Lung (tissue), 17 donors: ENCODE measurements at places on chromosomes 3 and 15.
A peak's percentile ranks its signal among the peaks of the same experiment; 100 is the strongest.

GRCh38 chr15:34813446-34814190 lies 18.3 kb upstream of the ACTC1 start:
- peak; percentile 26 for DNase-seq

- no peak for DNase-seq
Measured at GRCh38 chr3:172159962-172160538, 120.7 kb downstream of the FNDC3B start.

- no peak for DNase-seq
Measured at GRCh38 chr3:160278210-160278609, 53.0 kb downstream of the C3orf80 start.

GRCh38 chr3:21613372-21614070 lies 137.5 kb downstream of the ZNF385D start:
- DNase-seq: no peak

- DNase-seq: no peak
Measured at GRCh38 chr3:158312560-158313141, 202.8 kb downstream of the RSRC1 start.

GRCh38 chr3:119329551-119329950 lies 35.4 kb downstream of the ARHGAP31 start:
- DNase-seq: peak; percentile 39

DNA sequence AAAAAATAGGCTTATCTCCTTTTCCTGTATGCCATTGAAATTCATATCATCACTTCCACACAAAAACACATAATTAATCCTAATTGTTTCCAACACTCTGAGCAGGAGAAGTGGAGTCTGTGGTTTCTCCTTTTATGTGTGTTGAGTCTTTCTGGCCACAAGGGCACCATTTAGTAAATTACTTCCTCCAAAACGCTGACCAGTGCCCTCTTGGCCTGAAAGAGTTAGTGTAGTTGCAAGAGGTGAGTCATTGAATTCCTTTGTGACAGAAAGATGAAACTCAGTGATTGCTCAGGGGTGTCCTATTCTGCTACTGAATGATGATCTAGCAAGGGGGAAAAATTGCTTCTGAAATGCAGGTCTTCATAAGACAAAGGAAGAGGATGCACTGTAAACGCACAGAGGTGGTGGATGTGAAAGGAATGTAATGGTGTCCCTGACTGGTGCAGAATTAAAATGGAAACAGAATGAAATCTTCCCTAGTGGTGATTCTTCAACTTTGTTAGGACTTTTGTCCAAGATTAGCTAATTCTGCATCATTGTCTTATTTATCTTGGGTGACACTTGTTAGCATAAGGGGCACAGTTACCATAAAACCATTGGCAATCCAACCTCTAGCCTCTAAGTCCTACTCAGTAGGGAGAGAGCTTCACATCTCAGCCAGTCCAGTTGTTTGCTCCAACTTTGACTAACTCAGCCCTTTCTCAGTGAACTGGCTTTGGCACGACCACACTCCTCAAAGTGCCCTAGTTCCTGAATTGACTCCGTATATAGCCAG lies 208.4 kb upstream of the NANOGP8 start:
- DNase-seq: no peak

GRCh38 chr3:43154980-43155379 lies 49.1 kb upstream of the POMGNT2 start:
- no peak for DNase-seq

GRCh38 chr3:176920766-176921160 lies 276.5 kb downstream of the TBL1XR1 start:
- peak; percentile 60 for DNase-seq
